Stimulated activated CD4-positive, alpha-beta T cell treated with anti-CD3 and anti-CD28 coated beads, Interleukin-1b, Interleukin-23, amount 100 ng/mL, for 24 hours (primary cell): ENCODE measurements at places on chromosomes 5 and 9.

GRCh38 chr9:106120071-106120470, 425.7 kb downstream of the TMEM38B start:
- no peak for DNase-seq

DNA sequence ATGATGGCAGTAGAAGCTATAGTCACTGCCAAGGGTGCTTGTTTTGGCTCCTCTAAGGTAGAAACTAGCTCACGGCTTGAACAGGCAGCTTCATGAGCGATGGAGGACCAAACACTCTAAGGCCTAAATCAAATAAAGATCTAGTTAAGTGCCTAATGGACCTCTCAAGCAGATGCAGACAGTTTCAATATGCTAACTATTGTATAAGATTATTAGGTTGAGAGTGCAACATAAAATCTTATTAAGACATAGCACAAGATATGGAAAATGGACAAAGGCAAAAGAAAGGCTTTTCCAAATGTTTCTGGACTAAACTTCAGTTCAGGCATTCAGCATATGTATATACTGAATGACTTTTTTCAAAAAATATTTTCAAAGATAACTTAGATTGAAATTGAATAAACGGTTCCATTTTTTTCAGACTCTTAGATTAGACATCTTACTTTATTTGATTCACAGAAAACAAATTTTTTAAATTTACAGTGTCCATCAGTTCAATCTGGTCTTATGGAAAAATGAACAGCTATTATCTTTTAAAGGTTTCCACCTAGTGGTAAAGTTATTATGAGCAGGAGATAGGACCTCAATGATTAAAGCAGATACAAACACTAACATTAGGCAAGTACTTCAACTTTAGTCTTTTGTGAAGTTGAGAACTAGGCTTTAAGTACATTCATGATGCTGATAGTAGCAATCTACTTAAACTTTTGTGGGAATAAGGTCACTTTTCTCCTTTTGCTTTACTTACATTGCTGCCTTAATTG, 1167.7 kb downstream of the MAT2B start:
- no peak for DNase-seq

- DNase-seq = no peak
Measured at GRCh38 chr5:86686046-86686445, 68.3 kb downstream of the COX7C start.

DNA sequence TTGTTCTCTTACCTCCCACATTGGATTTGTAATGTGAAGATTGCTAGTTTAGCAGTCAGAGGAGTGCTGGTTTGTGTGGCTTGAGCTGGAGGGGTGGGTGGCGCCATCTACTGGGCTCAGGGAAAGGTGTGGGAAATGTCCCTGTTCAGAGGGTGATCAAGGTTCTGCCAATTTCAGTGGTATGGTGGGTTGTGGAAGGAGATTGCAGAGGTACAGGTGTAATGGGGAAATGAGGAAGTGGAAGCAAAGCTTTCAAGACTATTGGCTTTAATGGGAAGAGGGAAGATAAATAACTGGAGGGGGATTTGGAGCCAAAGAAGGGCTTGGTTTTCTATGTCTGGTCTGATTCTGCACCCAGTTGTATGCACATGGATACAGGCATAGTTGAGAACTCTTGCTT, 76.4 kb downstream of the OSMR start:
- peak; percentile 17 for DNase-seq

DNA sequence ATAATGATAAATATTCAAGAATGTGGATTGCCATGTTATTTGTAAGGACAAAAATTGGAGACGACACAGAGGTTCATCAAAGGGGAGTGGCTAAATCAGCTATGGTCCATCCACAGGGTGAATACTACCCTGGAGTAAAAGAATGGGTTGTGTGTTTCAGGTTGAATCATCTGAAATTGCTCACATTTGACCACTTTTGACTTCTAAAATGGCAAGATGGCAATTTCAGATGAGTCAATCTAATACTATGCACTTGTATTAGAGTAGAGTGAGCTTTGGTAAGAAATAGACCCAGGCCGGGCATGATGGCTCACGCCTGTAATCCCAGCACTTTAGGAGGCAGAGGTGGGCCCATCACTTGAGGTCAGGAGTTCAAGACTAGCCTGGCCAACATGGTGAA, 131.8 kb downstream of the GAPVD1 start:
- no peak for DNase-seq

GRCh38 chr9:6716766-6717165, 41.0 kb upstream of the KDM4C start:
- DNase-seq = no peak

- no peak for DNase-seq
Measured at GRCh38 chr9:129184596-129185122, 6.6 kb upstream of the IER5L start.

- DNase-seq = no peak
Measured at GRCh38 chr9:135414293-135414692, 65.3 kb upstream of the PPP1R26 start.

DNA sequence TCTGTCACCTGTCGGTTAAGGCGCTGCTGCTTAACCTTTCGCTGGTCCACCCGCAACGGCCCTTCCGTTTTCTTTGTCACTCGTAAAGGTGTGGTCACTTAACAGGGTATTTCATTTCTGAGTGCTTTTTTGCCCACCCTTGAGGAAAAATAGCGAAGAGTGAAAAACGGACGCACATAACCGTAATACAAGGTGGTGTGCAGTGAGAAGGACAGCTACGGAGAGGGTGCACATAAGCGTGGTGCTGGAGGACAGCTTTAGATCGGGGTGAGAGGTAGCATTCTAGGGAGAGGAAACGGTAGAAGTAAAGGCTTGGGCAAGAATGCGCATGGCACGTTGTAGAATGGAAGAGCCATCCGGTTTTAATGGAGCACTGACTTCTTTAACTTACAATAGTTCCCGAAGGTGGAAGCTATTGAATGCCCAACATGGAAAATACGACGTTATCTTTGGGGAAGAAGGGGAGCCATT, 761 bp downstream of the CCT5 start:
- no peak for DNase-seq

DNA sequence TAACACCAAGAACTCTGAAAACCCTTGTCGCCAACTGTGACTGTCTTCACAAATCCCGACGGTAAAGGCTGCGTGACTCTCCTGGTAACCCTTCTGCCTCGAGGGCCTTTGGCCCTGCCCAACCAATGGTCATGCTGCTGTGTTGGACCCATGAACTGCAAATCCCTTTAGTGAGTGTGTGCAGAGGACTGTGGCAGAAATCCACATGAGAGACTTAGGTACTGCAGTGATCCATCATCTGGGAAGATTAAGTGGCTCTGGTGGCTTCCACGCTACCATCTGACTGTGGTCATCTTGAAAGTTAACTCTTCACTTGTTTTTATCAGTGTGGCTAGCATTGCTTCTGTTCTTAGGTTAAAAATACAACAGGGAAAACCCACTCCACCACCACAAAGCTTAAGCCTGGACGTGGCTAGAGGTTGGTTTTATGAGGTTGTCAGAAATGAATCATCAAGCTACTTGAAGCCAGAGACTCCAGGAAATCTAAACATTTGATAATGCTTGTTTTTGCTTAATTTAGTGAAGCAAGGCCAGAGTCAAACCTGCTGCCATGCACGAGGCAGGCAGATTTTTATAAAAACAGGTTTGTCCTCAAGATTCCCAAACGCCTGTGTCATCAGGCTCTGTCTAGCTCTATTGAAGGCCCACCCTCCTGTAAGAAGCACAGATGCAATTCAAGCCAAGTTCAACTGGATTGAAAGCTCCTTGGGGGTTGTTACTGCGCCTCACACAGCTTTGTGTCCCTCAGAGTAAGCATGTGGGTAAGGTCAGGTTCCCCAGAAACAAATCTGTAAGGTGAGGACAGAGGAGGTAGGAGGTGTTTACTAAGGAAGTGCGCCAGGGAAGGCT, 52.7 kb upstream of the ERCC6L2 start:
- DNase-seq = no peak

GRCh38 chr9:26975728-26976707, 19.8 kb downstream of the IFT74 start:
- no peak for DNase-seq

DNA sequence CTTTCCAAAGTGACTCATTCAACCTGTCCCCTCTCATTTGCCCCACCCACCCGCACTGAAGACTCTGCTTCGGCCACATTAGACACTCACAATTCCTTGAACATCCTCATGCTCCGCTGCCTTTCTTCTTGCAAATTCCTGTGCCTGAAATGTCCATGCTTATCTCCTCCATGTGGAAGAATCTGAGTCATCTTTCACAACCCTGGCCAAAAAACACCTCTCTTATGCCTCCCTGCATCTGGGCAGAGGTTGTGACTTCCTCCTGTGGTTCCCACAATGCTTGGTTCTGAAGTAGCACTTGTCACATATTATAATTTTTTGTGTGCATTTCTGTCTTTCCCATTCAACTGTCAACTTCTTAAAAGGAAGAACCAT, 238.6 kb downstream of the ENC1 start:
- DNase-seq = no peak

- DNase-seq = no peak
Measured at GRCh38 chr5:79190235-79190529, 45.7 kb upstream of the JMY start.

DNA sequence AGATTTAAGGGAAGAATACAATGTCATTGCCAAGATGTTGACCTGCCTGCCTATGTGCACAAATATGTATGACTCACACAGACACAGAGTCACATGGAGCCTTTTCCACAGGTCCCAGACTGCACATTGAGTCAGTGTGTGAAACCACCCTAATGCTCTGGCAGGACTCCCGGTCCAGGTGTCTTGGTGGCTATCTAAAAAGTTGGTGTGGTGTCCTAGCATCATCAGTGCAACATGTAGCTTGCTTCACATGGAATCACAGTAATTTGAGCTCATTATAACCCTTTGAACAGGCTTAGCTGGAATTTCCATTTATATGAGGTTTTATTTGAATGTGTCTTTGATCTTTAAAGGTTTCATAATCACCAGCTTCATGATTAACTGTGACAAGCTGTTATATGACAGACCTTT, 10.7 kb downstream of the IFNA5 start:
- DNase-seq = no peak

- no peak for DNase-seq
Measured at GRCh38 chr5:169703813-169704212, 66.7 kb downstream of the DOCK2 start.

DNA sequence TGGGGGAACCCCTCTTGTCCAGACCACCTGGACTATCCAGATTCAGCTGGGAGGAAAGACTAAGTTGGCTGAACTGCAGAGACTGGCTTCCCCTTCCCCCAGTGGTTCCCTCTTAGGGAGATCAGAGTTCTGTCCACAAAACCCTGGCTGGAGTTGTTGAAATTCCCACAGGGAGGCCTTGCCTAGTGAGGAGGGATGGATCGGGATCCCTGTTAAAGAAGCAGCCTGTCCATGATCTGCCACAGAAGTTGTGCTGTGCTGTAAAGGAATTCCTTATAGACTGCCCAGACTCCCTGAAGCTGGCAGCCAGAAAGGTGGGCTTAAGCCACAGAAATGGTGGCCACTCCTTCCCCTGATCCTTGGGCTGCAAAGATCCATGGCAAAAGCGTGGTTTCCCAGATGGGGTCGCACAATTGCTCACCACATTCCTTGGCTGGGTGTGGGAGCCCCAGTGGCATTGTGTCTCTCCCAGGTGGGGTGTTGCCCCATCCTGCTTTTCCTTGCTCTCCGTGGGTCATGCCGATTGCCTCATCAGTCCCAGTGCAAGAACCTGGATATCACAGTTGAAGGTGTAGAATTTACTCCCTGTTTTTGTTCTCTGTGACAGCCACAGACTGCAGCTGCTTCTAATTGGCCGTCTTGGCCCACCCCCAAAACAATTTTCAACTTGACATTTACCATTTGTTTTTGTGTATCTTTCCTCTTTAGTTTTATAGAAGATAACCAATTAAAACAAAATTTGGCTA, 342.4 kb downstream of the FGF10 start:
- DNase-seq = no peak

- no peak for DNase-seq
Measured at GRCh38 chr5:171728686-171729085, 56.9 kb upstream of the SMIM23 start.

DNA sequence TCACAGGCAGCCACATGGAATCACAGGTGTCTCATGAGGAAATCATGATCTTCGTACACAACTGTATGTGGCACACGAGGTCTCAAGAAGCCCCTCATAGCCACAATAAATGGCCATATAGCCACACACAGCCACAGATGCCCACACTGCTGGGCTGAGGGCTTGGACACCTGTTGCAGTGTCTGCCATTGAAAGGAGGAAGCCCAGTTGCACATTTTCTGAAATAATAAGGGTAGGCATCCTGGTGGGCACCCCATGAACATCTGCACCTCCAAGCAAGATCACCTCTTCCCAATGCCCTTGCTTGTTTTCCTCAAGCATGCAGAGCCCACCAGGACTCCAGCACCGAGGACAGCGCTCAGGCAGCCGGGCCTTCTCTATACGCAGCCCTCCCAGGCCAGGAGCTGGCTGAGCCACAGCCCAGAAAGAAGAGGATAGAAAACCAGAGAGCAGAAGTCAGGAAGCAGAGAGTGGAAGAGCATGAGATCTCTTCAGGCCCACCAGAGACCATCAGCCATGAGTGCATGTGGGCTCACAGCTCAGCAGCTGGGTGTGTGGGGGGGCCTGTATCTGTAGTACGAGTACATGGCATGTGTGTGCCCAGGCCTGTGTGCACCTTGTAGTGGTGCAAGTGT, 1.0 kb upstream of the ACSL6 start:
- DNase-seq = no peak

GRCh38 chr9:80449513-80449912, 877.7 kb downstream of the TLE4 start:
- no peak for DNase-seq

- no peak for DNase-seq
Measured at GRCh38 chr5:98750693-98751092, 22.8 kb upstream of the RGMB start.
